CD4-positive, alpha-beta T cell treated with Interleukin-17A for 1 hour (primary cell): ENCODE measurements at places on chromosomes 11 and 22.

- DNase-seq, result no peak
These were observed 80.7 kb downstream of the PKNOX2 start for GRCh38 chr11:125245299-125245698.

DNA sequence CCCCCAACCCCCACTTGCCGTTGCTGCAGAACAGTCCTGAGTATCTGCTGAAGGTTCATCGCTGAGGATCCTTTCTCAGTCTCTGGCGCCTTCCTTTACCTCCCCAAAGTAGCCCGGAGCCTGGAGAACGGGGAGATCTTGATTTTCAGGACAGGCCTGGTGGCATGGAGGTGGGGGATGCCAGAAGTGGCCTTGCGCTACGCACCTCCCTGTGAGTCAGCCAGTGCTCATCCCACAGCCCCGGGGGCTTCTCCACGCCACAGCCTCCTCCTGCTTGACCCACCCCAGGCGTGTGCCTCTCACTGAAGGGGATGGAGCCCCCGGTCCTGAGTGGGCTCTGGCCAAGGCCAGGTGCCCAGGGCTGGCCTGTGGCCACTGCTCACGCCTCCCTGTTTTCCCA, 339.6 kb downstream of the TBC1D22A start:
- DNase-seq, result no peak

GRCh38 chr11:72001834-72002591, 3.3 kb downstream of the IL18BP start:
- no peak for DNase-seq

- no peak for DNase-seq
These were observed 10.6 kb downstream of the NCAM1 start for GRCh38 chr11:112971827-112972226.

DNA sequence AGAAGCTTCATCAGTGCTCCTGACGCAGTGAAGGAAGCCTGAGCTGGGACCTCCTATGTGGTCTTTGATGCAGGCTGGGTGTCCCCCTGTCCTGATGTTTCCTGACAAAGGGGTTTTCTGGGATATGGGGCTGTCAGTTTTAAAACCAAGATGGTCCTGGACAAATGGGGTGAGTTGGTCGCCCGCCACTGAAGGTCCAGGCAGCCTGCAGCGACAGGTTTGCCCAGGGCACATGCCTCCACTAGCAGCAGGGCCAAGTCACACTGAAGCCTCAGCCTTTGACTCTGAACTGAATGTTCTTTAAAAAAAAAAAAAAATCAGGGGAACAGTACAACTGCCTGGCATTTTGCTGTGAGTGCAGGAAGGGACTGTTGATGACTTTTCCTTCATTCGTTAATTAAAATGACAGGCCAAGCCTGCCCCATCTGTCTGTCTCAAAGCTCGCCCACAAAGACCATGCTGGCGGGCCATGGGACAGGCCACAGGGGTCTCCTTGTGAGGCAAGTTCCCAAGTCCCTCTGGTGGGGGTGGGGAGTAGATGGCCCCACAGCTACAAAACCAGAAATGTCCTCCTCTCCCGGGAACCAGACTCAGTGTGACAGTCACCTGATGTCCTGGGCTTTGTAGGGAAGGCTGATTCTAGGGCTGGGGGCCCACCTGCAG, 274.8 kb downstream of the CTTN start:
- DNase-seq, result no peak

DNA sequence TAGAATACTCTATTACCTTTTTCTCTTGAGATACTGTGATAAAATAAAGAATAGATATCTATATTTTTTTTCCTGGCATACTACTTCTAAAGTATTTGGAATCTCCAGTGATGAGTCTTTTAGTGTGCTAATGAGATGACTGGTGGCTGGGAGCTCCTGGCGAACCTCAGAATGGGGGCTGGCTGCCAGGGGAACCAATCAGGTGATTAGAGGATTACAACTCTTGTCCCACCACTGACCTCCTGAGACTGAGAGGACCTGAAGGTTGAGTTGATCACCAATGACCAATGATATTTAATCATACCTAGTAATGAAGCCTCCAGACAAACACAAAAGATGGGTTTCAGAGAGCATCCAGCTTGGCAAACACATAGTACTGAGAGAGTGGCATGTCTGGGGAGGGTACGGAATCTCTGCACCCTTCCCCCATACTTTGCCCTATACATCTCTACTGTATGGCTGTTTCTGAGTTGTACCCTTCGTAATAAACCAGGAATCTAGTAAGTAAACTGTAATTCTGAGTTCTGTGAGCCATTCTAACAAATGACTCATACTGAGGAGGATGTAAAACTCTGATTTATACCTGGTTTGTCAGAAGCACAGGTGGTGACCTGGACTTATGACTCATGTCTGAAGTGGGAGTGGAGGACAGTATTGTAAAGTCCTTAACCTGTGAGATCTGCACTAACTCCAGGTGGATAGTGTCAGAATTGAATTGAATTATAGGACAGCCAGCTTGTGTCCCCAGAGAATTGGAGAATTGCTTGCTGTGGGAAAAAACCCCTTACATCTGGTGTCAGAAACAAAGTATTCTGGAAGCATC, 325.3 kb upstream of the LRRC4C start:
- DNase-seq, result no peak

- no peak for DNase-seq
These were observed 15.6 kb downstream of the SIAE start for GRCh38 chr11:124657904-124658303.

- no peak for DNase-seq
These were observed 3.8 kb downstream of the FLI1 start for GRCh38 chr11:128697645-128698174.

- no peak for DNase-seq
These were observed 182.2 kb downstream of the ETS1 start for GRCh38 chr11:128405112-128405511.

DNA sequence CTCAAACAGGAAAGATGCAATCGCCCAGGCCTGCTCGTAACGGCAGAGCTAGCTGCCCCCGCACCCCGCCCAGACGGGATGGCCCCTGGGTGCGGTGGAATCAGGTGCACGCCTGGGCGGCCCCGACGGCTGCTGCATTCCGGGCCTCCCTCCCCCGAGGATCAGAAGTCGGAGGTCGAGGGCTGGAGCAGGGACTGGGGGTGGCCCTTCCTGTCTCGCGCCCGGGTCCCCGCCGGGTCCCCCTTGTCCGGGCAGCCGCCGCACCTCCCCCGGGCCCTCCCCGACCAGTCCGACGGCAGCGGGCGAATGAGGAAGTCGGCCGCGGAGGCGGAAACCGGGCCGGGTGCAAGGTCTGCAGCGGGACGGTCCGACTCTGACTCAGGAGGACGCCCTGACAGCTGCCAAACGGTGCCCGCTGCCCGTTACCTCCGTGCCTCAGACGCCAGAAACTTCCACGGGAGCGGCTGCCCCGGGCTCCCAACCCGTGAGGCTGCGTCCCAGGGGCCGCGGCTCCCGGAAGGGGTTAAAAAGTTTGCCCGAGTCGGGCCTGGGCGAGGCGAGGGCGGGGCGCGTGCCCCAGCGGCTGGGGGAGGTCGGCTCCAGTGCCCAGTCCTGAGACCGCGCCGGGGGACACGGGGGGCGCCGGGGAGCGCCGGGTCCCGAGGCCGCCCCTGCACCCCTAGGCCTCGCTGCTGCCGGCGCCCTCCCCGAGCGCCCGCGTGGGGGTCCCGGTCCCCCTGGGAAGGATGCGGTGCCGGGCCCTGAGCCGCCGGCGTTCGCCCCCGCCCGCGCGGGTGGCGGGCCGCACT, 663 bp downstream of the MYH9 start:
- DNase-seq, result peak; percentile 51

GRCh38 chr11:19868281-19868821, 155.7 kb downstream of the NAV2 start:
- no peak for DNase-seq

DNA sequence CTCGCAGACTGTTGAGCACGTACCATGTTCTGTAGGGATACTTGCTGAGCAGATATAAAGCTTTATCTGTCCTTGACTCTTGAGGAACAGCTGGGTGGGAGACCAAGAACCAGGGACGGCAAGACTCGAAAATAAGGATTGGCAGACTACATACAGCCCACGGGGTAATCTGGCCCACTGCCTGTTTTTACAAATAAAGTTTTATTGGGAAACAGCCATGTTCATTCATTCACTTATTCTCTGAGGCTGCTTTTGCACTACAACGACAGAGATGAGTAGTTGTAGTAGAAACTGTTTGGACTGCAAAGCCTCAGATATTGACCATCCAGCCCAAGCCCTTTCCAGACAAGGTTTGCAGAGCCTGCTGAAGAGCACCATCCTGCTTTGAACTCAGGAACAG, 20.3 kb upstream of the RBM4B start:
- DNase-seq, result no peak

- peak; percentile 13 for DNase-seq
These were observed 93.2 kb downstream of the GGTLC2 start for GRCh38 chr22:22737590-22737989.

GRCh38 chr11:102157219-102157618, 47.0 kb downstream of the YAP1 start:
- DNase-seq, result no peak

- no peak for DNase-seq
These were observed 40.4 kb upstream of the AKIP1 start for GRCh38 chr11:8870411-8871170.

DNA sequence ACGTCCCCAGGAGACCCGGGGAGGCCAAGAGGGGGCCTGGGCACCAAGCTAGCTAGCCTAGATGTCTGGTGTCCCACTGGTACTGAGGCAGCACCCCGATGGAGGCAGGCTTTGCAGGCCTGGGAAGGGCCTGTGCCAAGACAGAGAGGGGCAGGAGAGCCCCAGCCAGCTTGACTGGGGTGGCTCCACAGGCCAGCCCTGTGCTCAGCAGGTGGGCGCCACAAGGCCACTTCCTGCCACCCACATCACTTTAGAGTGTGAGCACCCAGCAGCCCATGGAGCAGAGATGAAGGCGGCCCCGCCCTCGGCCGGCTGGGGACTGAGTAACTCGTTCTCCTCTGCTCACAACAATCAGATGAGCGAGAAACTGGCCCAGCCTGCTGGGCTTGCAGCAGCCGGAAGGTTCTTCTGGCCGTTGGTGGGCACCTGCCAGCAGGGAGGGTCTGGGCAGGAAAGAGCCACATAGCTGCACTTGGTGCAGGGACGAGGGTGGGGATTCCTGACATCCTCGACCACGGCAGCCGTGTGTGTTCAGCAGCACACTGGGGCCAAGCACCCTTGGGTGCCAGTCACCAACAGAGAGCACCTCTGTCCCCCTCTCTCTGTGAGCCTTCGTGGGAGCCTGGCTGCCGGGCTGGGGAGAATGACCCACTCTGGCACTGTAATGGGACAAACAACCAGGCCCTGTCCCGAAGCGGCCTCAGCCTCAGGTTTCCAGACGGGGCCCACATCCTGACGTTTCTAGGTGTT, 7.6 kb downstream of the OSBPL5 start:
- DNase-seq, result peak; percentile 14

- no peak for DNase-seq
These were observed 1083.4 kb downstream of the BRD1 start for GRCh38 chr22:48744283-48744641.

- DNase-seq, result no peak
These were observed 49.4 kb downstream of the PTPRJ start for GRCh38 chr11:48029681-48030290.

DNA sequence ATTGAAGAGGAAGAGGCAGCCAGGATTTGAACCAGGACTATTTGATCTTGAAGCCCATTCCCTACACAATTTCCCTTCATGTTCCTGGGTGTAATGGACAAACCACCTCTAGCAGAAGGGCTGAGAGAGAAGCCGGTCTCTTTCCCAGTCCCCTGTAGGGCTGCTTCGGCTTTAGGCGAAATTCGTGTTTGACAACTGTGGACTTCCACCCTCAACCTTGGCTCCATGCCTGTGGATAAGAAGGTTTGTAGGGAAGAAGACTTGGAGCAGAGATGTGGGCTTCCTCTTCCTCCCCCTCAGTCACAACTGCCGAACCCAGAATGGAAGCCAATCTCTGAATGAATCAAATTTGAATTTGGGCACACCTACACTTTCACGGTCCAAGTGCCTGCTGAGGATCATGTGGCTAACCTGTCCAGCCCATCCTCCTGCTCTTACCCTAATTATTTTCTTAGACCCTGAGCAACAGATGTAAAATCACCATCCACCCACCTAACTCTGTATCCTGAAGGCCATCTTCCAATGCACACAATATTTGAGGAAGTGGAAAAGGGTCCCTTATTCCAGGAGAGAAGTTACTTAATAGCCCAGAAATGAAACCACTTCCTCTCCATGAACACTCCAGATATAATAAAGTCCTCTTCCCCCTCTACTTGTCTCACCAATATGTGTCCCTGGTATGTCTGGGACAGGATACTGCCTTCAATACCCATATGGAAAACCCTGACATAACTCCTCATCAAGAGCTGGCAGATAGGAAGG, 10.1 kb upstream of the SCN2B start:
- no peak for DNase-seq

DNA sequence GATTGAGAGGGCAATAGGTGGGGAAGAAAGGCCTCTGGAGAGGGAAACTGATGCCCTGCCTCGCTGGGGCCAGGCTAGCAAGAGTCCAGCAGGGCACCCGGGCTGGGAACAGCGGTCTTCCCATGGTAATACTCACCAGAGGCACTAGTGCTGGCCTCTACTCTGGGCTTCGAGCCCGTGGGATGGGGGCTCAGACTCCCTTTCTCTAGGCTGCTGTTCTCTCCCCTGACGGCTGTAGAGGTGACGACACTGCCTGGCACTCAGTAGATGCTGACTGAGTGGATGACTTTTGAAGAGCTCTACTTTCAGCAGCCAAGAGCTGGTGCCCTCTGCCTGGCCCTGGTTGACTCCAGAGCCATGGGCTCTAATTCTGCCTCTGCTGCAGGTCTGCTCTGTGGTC, 818 bp upstream of the C1QTNF4 start:
- DNase-seq, result no peak

DNA sequence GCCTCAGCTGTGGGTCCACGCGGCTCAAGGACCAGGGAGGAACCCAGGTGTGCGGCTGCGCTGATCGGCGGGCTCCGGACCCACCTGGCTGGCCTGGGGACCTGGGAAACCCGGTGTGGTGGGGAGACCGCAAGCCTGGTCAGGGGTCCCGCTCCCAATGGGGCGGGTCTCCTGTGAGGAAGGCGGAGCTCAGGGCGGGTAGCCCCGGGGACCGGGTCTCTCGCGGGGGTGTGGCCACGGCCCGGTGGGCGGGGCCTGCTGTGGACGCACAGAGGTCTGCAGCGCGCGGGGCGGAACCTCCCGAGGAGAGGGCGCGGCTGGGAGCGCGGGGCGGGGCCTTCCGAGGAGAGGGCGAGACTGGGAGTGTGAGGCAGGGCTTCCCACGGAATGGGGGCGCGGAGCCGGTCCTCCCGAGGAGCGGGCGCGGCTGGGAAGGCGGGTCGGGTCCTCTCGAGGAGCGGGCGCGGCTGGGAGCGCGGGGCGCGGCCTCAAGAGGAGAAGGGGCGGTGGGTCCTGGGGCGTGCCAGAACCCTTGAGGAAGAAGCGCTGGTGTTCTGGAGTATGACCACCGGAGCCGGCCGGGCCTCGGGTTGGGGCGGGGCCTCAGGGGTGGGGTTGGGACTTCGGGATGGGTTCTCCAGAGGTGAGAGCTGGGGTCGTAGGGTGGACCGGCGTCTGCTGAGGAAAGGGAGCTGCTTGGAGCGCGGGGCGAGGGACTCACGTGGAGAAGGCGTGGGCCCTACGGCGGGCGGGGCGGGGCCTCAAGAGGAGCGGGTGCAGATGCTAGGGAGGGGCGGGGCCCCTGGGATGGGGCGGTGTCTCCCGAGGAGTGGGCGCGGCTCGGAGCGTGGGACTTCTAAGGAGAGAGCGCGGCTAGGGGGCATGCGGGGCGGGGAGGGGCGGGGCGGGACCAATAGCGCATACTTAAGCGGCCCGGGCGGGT, 20.8 kb downstream of the DGCR6L start:
- peak; percentile 96 for DNase-seq

GRCh38 chr11:64224891-64225607, 937 bp downstream of the TRPT1 start:
- no peak for DNase-seq
